Hepatocyte (in vitro differentiated cells): ENCODE measurements at places on chromosomes 11 and 22. TPM values are rescaled to one million over a fixed set of nuclear protein-coding genes. Genes with fewer than 3 reads are reported as not detected.

Gene CD248
- 19.9 and 24.6 TPM in 2 replicates for total RNA-seq

Gene LRRC74B
- total RNA-seq = 0.20 TPM in 1 of 2 replicates, not detected in the other

Gene SLC22A8
- total RNA-seq = not detected in 2 replicates

Gene PIK3IP1
- total RNA-seq = 17.9 and 22.2 TPM in 2 replicates

Gene HIRA
- total RNA-seq = 23.6 and 30.6 TPM in 2 replicates

Gene PYGM
- total RNA-seq = 1.9 and 2.0 TPM in 2 replicates

Gene IL17REL
- total RNA-seq = not detected in 2 replicates

Gene EMID1
- total RNA-seq = 11.5 and 12.6 TPM in 2 replicates

Gene OR5J2
- not detected in 2 replicates for total RNA-seq

Gene BRSK2
- 4.7 and 6.8 TPM in 2 replicates for total RNA-seq

Gene HTR3A
- not detected in 2 replicates for total RNA-seq

Gene RBMXL2
- 0.30 TPM in 1 of 2 replicates, not detected in the other for total RNA-seq

Gene TMEM151A
- 20.6 and 21.4 TPM in 2 replicates for total RNA-seq

Gene OR52H1
- total RNA-seq = 0.28 TPM in 1 of 2 replicates, not detected in the other

Gene MOV10L1
- total RNA-seq = 0.92 and 3.6 TPM in 2 replicates
